ENCODE measurements at places on chromosomes 5 and 9.
A peak's percentile ranks its signal among the peaks of the same experiment; 100 is the strongest.

DNA sequence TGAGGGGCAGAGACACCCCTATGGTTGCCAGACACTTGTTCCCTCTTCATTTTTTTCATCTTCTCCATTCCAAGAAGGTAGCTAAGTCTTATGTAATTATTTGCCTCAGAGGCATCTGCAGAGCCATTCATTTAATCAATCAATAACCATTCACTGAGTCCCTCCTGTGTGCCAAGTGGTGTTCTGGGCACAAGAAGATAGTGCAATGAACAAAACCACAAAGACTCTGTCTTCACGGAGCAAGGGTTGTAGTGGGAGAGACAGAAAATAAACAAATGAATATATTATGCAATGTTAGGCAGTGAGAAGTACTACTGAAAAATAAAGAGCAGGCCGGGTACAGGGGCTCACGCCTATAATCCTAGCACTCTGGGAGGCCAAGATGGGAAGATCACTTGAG lies 41.4 kb upstream of the CTNNA1 start:
- DNase-seq, result no peak

- DNase-seq, result no peak
These were observed 31.4 kb downstream of the LIX1 start for GRCh38 chr5:97111004-97111403.

GRCh38 chr5:58754250-58754649 lies 171.4 kb downstream of the RAB3C start:
- DNase-seq, result no peak

- DNase-seq, result no peak
These were observed 260.1 kb upstream of the SLC24A2 start for GRCh38 chr9:20048985-20049384.

- DNase-seq, result peak; percentile 80
These were observed 84.5 kb downstream of the ACER2 start for GRCh38 chr9:19493174-19493811.

- DNase-seq, result peak; percentile 9
These were observed 167.4 kb upstream of the CD180 start for GRCh38 chr5:67363963-67364362.

GRCh38 chr5:3006526-3006925 lies 255.0 kb upstream of the IRX2 start:
- no peak for DNase-seq

DNA sequence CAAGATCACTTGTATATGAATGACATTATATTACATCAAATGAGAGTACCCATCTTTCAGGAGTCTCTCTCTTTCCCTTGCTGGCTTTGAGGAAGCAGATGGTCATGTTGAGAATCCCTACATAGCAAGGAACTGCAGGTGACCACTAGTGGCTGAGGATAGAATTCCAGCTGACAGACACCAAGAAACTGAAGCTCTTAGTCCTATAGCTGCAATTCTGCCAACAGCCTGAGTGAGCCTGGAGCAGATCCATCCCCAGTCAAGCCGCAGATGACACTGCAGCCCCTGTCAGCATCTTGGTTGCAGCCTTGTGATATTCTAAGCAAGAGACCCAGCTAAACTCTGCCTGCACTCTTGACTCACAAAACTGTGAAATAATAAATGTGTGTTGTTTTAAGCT lies 531.5 kb downstream of the CSNK1G3 start:
- no peak for DNase-seq

DNA sequence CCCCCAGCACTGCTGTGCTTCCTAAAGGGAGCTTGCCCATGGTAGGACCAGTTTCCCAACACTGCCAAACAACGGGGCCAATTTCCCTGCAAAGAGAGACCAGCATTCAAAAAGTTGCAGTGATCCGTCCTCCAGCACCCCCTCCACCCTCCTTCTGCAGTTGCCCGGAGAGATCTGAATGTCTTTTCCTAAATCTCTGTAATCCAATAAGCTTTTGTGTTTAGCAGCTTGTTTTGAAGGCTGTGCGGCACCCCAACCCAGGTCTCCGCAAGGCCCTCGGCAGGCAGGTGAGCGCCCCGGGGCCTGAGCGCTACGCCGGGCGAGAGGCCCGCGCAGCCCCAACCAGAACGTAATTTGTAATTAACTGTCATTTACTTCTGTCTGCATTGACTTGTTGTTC lies 366.9 kb upstream of the IRX2 start:
- DNase-seq, result no peak

GRCh38 chr5:44384816-44385215 lies 4.4 kb downstream of the FGF10 start:
- DNase-seq, result no peak

DNA sequence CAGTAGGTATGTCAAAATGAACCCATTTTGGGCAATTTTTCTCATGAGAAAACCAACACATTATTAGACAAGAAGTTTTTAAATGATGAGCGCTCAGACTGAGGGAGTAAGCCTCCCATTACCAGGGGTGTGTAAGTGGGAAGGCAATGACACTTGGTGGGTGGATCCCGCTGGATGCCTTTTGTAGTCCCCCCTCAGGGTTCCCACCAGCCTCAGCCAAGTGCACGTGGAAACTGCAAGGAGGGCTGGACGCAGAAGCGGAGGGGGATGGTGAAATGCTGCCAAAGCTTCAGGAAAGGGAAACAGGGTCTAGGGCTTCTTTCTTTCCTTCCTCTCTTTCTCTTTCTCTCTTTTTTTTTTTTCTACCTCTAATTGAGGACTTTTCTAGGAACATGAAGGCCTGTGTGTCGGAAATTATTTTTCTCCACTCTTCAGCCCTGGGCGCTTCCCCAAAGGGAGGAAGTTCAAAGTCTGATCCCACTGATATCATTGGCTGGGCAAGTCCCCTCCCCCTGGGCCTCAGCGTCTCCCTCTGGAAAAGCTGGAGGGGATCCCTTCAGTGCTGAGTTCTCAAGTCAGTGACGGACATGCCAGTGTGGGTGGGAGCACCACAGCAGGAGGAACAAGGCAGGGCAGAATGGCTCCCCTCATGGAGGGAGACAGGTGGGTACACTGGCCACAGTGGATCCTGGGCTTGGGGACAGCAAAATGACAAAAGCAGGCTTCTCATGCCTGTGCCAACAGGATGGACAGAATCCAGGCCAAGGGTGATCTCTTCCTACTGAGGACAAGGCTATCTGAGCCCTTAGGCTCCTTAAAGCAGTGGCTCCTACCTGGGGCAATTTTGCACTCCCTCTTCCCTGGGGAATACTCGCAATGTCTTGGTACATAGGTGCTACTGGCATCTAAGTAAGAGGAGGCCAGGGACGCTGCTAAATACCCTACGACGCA lies 23.9 kb upstream of the SLC25A51 start:
- no peak for DNase-seq

- peak; percentile 63 for DNase-seq
These were observed 7.6 kb downstream of the CRAT start for GRCh38 chr9:129102791-129103594.

DNA sequence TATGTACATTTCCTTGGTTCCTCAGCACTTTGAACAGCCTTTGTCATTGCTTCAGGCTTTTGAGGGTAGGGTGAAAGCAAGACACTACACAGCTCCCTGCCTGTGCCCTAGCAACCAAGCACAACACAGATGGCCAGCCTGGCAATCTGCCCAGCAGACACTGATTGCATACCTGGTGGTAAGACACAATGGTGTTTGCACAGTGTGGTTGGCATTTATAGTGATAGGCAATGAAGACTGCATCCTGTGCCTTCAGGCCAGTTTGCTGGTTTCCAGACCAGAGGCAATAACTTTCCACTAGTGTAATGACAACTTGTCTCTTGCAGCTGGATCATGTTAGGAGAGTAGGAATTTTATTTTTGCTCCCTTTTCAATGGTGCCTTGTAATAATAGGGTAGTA lies 144.5 kb upstream of the TNC start:
- no peak for DNase-seq

GRCh38 chr5:132752581-132753125 lies 5.4 kb downstream of the CCNI2 start:
- no peak for DNase-seq

DNA sequence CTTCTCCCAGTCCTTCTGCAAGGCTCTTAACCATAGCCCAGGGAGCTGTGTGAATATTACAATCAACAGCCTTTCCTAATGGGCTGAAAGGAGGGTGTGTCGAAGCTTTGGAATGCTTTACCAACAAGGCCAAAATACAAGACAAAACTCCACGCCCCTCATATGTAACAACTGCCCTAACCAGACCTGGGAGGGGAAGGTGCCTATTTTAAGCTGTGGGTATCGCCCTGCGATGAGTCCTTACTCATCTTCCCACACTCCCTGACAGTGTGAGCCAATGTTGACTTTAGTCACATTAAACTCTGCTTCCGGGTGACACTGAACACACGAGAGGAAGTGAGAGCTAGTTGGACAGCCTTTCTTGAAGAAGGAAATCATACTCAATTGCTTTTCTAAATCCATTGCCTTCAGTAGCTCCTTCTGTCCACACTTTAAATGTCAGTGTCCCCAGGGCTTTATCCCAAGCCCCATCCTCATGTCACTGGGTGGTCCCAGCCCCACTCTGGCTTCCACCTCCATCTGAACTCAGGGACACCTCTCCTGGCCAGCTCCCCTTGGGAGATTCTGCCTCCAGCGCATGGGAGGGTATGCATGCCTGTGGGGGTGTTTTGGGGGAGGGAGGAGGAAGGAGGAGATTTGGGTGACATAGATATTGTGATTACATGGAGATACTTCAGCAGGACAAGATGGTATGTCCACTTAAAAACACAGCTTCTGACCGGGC lies 6.5 kb upstream of the TBC1D9B start:
- peak; percentile 95 for DNase-seq

GRCh38 chr9:81031422-81032029 lies 657.8 kb downstream of the TLE1 start:
- no peak for DNase-seq

- DNase-seq, result no peak
These were observed 544.5 kb downstream of the CSNK1G3 start for GRCh38 chr5:124056326-124056990.

GRCh38 chr5:171939951-171940350 lies 66.5 kb downstream of the FBXW11 start:
- no peak for DNase-seq

- peak; percentile 48 for DNase-seq
These were observed 185.2 kb upstream of the NREP start for GRCh38 chr5:111942201-111942600.

DNA sequence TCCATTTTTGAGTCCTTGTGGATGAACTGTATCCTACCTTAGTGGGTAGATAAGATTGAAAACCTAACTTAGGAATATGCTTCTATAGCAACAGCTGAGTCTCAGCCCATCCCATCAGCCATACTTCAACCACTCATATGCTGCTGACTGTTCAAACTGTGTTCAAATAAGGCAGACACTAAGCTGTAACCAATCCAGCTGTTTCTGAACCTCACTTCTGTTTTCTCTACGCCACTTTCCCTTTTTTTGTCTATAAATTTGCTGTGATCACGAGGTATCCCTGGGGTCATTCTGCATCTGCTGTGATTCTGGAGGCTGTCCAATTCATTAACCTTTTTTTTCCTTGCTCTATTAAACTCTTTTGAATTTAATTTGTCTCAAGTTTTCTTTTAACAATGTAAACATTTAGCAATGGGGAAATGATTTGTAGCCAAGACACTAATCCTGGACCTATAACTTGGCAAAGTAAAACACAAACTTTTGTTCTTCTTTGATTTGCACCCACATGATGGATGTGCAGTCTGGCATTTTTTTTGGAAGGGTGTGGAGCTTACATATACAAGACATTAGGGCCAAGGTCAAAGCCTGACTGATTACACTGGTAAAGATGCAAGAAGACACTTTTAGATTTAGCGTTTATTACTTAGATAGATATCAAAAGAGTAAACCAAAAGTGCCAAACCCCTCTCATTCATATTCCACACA lies 14.9 kb upstream of the SCGB3A2 start:
- no peak for DNase-seq

GRCh38 chr5:82595113-82595512 lies 317.0 kb upstream of the RPS23 start:
- no peak for DNase-seq

- DNase-seq, result no peak
These were observed 118.1 kb downstream of the TRPM3 start for GRCh38 chr9:71003346-71003745.

- DNase-seq, result no peak
These were observed 16.1 kb downstream of the AHRR start for GRCh38 chr5:337563-338130.

GRCh38 chr5:61330845-61331406 lies 1.1 kb upstream of the ZSWIM6 start:
- DNase-seq, result peak; percentile 74

DNA sequence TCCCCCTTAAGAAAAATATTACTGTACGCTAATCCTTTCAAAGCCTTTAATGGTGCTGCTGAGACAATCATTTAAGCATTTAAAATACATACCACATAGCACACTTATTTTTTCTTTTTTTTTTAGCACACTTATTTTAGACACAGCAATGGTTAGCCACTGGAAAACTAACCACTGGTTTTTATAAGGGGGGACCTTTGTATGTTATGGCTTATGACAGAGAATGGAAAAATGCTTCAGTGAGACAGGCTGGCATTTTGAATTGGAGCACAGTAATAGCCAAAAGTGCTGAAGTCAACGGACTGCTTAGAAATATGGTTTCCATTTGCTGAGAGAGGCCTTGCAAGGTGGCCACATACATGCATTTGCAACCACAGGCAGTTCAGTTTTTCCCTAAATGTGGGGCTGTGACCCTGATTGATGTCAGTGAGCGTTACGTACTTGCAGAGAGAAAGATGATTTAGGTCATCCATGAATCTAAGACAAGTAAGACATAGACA lies 28.5 kb downstream of the AOPEP start:
- no peak for DNase-seq

DNA sequence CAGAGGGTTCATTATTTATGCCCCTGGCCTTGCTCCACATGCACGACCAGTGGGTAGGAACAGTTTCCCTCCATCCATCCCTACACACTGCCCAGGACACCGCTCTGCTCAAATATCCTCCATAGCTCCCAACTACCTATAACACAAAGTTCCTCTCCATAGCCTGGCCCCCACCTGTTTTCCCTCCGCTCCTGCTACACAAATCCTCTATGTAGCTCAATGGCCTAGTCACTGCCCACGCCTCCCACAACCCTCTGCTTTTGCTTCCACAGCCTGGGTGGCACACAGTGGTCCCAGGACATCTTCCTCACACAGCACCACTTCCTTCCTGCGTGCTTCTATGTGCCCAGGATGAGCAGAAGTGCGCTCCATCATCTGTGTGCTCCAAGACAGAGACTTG lies 20.4 kb downstream of the REXO4 start:
- DNase-seq, result no peak
